HepG2 (cell line): ENCODE measurements at places on chromosomes 12 and 14. TPM values are rescaled to one million over a fixed set of nuclear protein-coding genes. Genes with fewer than 3 reads are reported as not detected.

KRT72 gene
- not detected in 2 replicates for total RNA-seq

KCNC2 gene
- total RNA-seq, result not detected in 2 replicates

ACOT6 gene
- total RNA-seq, result 0.27 TPM in 1 of 2 replicates, not detected in the other

GRCh38 chr12:100372853-100373640 is 16.2 kb downstream of the SLC17A8 start:
- H3K27me3 ChIP-seq, result no peaks in the 10 kb centered on the region; the same call in 1 of the 2 replicates
- no peaks in the 10 kb centered on the region for H3K36me3 ChIP-seq
- no peak for DNase-seq
- no peak overlapping the region for H3K27ac ChIP-seq
- H3K4me1 ChIP-seq, result peaks cover 17% of the 10 kb centered on the region

- H3K27me3 ChIP-seq, result no peaks in the 10 kb centered on the region; the same call in 1 of the 2 replicates
- no peaks in the 10 kb centered on the region for H3K4me1 ChIP-seq
- H3K27ac ChIP-seq, result no peak overlapping the region
- DNase-seq, result no peak
- no peak overlapping the region for H3K4me3 ChIP-seq
Observed at GRCh38 chr12:3743803-3744202, 9.1 kb downstream of the CRACR2A start.

DNA sequence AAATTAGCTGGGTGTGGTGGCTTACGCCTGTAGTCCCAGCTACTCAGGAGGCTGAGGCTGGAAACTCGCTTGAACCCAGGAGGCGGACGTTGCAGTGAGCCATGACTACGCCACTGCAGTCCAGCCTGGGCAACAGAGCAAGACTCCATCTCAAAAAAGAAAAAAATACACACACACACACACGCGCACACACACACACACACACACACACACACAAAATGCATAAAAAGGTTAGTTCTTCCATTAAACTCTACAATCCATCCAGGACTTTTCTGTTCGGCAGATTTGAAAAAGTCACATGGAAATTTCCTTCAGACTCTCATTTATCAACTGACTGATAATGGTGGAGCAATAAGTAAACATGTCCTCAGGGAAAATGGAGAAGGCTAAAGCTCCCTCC is 9.2 kb upstream of the VPS33A start:
- H3K27me3 ChIP-seq, result no peaks in the 10 kb centered on the region
- no peak for DNase-seq
- H3K4me3 ChIP-seq, result no peak overlapping the region
